ENCODE measurements at places on chromosomes 3 and 15.

- DNase-seq: no peak
Observed at GRCh38 chr15:52441841-52442240, 86.8 kb downstream of the MYO5A start.

GRCh38 chr15:26095710-26096330 is 232.7 kb upstream of the ATP10A start:
- no peak for DNase-seq

DNA sequence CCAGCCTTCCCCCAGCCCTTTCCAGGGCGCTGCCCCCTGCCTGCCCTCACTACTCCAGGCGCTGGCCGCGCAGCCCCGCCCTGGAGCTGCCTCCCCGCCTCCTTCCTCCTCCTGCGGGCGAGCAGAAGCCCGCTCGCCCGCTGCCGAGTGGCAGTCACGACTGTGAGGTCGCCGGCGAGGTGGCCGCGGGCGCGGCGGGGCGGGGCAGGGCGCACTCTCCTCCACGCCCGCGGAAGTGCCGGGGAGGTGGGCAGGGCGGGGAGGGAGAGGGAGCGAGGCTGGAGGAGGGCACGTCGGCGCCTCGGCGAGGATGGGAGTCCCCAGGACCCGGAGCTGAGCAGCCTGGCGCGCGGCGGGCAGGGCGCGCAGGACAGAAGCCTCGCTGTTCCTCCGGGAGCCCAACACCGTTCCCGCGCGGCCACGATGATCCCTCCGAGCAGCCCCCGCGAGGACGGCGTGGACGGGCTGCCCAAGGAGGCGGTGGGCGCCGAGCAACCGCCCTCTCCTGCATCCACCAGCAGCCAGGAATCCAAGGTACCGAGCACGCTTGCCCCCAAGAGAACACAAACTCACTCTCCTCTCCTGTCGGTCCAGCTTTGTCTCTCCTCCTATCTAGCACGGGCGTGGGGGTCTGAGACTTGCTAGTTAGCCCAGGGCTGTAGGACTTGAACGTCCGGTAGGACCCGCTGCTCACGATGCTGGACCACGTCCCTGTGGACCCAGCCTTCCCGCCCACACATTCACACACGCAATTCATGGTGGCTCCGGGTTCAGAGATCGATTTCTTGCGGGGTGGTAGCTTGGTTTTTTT is at the start of gene STAC:
STAC (plus strand) TSS at position 284 of the 811 bp plus-strand sequence; CDS start at position 424, 140 bp downstream.
- DNase-seq: no peak

DNA sequence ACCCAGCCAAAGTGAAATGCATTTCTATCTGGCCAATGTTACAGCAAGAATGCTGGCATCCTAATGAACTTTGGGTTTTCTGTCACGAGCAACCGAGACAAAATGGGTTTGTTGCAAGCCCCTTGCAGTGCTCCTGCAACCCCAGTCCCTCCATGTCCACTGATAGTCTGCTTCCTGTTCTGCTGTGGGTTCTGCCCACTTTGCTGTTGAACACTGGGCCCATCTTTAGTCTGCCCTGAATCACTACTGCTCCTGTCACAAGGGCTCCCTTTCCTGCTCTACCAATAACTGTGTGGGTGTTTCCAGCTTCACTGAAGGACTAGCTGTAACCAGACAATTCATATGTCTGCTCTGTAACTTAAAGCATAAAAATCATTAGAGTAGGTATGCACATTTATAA is 12.7 kb upstream of the OXSR1 start:
- DNase-seq: no peak

DNA sequence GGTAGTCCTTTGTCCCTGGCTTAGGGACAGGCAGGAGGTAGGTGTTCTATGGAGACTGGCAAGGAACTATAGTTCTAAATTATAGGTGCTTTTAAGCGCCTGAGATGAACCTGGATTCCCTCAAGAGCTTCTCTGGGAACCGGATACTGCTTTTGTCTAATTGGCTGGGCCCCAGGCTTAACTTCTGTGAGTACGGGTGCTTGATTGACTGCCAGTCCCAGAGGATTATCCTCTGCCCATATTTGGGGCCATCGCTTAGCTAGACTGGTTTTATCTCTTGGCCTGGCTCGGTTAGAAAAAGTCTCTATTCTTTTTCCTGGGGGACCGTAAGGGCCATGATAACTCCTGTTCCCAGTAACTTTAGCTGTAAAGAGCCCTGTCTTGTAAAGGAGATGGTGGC is 339.1 kb downstream of the KCNH8 start:
- no peak for DNase-seq

DNA sequence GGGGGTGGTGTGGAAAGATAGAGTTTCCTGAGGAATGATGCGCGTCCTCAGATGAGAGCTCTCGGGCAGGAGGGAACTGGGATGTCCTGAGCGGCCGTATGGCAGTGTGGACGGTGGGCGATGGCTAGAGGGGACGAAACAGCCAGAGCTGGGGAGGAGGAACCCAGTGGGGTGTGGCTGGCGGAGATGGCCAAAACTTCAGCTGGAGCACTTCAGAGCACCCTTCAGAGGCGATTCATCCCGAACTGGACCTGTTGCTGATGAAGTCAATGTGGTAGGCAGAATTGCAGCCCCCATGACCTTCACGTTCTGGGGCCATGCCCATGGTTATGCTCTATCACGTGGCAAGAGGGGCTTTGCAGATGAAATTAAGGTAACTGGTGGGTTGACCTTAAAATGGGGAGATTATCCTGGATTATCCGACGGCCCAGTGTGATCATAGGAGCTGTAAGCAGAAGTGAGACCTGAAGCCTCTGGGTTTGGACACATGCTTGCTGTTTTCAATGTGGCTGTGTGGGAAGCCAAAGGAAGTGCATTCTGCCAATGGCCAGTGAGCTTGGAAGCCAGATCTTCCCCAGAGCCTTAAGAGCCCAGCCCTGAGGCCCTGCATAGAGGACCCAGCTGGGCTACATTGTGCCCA is 52.3 kb downstream of the ATP1B3 start:
- DNase-seq: no peak

DNA sequence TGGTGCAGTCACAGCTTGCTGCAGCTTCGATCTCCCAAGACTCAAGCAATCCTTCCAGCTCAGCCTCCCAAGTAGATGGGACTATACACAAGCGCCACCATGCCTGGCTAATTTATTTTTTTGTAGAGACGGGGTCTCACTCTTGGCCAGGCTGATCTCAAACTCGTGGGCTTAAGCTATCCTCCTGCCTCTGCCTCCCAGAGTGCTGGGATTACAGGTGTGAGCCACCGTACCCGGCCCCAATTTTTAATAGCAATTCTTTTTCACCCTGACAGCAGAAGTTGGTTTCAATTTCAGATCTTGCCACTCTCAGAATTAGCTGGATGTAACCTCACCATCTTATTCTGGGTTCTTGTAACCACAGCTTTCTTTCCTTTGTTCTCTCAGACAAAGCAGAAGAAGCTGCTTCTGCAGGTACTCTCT is 64.8 kb downstream of the TRIM71 start:
- peak; percentile 84 for DNase-seq

GRCh38 chr3:35651851-35652250 is 12.5 kb downstream of the ARPP21 start:
- no peak for DNase-seq

GRCh38 chr15:81000144-81000623 is 539 bp upstream of the TLNRD1 start:
- peak; percentile 22 for DNase-seq

GRCh38 chr15:100781961-100782530 is 97.6 kb upstream of the ALDH1A3 start:
- DNase-seq: no peak

DNA sequence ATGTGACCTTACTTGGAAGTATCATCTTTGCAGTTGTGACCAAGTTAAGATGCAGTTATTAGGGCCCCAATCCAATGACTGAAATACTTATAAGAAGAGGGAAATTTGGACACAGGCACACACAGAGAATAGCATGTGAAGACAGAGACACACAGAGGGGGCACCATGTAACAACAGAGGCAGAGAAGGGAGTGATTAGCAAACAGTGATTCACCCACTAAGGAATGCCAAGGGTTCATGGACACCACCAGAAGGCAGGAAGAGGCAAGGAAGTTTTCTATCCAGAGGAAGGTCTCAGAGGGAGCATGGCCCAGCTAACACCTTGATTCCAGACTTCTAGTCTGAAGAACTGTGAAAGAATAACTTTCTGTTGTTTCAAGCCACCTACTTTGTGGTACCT is 25.0 kb downstream of the SIDT1 start:
- peak; percentile 11 for DNase-seq

DNA sequence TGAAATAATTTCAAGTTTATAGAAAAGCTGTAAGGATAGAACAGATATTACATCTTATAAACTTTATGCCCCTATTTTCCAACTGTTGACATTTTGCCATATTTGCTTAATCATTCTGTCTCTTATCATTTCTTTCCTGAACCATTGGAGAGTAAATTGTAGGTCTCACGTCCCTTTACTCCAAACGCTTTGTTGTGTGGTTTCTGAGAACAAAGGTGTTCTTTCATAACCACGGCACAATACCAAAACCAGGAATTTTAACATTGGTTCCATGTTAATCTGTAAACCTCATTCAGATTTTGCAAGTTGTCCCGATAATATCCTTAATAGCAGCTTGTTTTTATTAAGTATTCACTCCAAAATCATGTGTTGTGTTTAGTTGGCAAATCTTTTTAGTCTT is 134.8 kb downstream of the AKAP13 start:
- DNase-seq: no peak

DNA sequence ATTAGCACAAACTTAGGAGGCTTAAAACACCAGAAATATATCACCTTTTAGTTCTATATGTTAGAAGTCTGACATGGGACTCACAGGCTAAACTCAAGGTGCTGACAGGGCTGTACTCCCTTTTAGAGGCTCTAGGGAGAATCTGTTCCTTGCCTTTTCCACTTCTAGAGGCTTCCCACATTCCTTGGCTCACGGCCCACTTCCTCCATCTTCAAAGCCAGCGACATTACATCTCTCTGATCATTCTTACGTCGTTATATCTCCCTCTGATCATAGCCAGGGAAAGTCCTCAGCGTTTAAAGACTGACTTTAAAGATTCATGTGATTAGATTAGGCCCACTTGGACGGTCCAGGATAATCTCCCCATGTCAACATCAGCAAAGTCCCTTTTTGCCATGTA is 166.3 kb downstream of the GREM1 start:
- DNase-seq: no peak

GRCh38 chr15:34213690-34214089 is 3.8 kb upstream of the KATNBL1 start:
- DNase-seq: no peak

DNA sequence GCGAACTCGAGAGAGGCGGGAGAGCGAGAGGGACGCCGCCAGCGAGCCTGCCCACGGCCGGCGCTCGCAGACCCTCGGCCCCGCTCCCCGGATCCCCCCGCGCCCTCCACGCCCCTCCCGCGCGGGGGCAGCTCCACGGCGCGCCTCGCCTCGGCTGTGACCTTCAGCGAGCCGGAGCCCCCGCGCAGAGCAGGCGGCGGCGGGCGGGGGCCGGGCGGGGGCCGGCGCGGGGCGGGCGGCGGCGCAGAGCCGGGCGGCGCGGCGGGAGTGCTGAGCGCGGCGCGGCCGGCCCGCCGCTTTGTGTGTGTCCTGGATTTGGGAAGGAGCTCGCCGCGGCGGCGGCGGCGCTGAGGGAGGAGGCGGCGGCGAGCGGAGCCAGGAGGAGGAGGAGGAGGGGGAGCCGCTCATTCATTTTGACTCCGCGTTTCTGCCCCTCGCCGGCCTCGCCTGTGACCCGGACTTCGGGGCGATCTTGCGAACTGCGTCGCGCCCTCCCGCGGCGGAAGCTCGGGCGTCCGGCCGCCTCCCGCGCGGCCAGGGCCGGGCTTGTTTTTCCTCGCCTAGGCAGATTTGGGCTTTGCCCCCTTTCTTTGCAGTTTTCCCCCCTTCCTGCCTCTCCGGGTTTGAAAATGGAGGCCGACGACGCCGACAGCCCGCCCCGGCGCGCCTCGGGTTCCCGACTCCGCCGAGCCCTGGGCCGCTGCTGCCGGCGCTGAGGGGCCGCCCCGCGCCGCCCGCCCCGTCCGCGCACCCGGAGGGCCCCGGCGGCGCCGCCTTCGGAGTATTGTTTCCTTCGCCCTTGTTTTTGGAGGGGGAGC is 524 bp downstream of the IGF1R start:
- peak; percentile 74 for DNase-seq

DNA sequence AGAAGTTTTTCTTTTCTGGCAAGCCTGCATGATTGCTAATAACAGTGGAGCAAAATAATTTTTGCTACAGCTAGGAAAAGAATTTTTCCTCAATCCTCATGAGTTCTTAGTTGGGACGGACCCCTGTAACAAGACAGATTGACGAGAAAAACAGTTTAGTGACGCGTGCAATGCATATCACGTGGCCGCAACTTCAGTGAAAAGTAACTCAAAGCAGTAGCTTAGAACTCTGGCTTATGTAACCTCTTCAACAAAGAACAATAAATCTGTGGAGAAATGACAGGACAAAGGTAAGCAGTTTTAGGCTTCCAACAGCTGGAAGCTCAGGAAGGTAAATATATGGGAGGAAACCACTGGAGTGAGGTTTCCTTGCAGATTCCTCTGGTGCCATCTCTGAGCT is 19.7 kb downstream of the FAM107A start:
- no peak for DNase-seq

DNA sequence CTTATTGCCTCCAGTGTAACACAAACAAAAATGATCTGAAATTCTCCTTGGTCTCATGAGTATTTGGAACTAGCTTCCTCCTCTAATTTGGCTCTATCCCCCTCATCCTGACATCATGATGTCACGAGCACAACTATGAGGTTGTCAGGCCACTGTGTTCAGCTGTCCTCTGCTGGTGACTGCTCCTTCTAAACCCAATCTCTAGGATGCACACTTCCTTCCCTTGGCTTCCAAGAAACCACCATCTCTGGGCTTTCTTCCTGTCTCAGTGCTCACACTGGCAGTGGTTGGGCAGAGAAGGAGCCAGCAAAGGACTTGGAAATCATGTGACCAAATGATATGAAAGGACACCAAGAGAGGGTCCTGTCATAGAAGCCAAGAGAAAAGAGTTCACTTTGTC is 30.7 kb upstream of the EIF1B start:
- DNase-seq: no peak

- DNase-seq: no peak
Observed at GRCh38 chr3:14404186-14404585, 1.8 kb downstream of the SLC6A6 start.

DNA sequence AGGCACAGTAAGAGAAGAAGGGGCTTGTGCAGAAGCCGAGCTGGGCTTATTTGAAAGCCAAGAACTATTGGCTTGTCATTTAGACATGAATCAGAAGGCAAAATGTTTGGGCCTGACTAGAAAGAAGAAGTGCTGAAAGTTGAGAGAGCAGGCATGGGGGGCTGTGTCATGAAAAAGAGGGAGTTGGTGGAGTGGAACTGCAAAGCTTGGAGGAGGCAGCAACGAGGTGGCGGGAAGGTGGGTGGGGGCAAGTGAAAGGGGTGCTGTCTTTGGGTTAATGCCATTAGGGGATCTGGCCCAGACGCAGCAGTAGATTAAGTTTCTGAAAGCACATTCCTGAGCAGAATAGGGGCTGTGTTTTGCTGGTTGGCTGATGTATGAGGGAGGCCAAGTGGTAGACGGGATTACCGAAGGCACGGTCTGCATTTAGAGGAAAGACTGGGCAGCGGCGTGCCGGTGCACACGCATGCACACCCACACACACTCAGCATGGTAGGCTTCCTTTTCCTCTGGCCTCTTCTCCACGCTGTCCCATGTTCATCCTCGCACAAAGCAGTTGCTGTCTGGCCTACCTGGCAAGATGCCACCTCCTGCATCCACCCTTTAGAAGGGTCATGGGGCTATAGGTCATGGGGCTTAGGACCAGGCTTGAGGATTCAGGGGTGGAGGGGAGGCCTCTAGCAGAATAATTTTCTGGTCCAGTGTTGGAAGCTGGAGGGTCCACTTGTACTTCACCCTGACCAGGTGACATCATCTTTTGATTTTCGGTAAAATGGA is 43.0 kb downstream of the BOC start:
- DNase-seq: no peak

- peak; percentile 66 for DNase-seq
Observed at GRCh38 chr3:189947948-189948723, 172.6 kb downstream of the P3H2 start.
